ENCODE measurements at places on chromosomes 7 and 10. TPM values are rescaled to one million over a fixed set of nuclear protein-coding genes. Genes with fewer than 3 reads are reported as not detected.

Gene HOXA5
- total RNA-seq, result not detected

Gene CFAP43
- total RNA-seq, result 3.8 TPM

Gene VAX1
- total RNA-seq, result 4.0 TPM

Gene GNGT1
- total RNA-seq, result not detected

Gene SEC61G
- 313 TPM for total RNA-seq

Gene MUC12
- 5.9 TPM for total RNA-seq

DNA sequence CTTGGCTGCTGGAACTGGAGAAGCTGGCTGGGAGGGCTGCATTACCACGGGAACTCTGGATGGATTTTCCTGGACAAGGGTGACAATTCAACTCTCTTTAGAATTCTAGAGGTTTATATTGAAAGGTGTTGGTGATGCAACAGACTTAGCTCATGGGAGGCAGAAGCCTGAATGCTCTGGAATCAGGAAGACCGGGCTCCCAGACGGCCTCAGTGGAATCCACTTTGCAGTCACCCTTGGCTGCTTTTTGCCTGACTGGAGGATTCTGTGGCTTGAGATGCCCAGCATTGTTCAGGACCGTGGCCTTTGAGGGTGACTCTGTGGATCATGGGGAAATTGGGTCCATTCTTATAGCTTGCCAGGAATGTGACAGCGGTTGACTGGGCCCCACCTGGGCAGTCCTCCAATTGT, 32.3 kb downstream of the PYROXD2 start:
- DNase-seq, result no peak

DNA sequence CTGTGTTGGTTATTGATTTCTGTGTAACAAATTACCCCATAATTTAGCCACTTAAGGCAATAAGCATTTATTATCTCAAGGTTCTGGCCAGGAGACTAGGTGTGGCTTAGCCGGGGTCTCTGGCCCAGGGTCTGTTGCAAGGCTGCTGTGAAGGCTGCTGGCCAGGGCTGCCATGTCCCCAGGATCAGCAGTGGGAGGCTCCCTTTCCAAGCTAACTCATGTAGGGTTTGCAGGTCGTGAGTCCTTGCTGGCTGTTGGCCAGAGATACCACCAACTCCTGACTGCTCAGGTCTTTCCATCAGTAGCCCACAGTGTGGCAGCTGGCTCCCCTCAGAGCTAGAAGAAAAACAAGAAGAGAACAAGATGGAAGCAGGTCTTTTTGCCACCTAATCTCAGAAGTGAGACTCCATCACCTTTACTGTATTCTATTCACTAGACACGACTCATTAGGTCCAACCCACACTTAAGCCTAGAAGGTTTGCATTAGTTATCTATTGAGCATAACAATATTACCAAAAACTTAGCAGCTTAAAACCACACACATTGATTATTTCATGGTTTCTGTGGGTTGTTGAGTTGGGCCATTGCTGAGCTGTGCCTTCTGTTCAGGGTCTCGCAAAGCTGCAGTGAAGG, 185.6 kb downstream of the PFKFB3 start:
- DNase-seq, result no peak

DNA sequence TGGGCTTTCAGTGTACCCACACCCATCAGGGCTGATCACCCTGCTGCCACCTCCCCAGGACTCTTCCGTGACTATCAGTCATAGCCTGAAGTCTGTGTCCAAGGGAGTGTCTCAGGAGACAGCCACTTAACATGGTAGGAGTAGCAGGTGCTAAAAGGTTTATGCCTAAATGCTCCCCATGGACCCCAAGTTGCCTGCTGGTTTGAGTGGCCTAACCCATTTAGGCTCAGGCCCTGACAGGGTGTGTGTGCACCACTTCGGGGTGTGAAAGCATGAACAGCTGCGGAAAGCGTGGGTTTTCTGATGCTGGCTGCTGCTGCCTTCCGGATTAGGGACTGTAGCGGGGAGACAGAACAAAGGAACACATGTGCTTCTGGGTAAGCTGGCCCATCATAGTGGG, 93.2 kb upstream of the SAMD8 start:
- DNase-seq, result peak; percentile 50

- no peak for DNase-seq
These were observed 219.0 kb downstream of the TRIL start for GRCh38 chr7:28739128-28739527.

DNA sequence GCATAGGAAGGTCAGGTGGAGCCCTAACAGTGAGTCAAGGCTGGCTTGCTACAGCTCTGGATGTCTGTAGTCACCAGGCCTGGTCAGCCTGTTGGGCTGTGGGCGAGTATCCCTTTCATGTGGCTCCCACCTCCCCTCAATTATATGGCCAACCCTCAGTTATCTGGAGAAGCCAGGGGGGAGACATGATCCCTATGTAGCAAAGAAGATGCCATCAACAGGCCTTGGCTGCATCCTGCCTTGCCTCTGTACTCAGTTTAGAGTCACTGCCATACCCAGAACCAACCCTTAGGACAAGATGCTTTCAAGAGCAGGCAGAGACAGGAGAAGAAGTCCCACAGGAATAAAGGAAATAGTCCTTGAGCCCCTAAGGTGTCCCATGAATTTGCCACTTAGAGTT, 763.9 kb downstream of the GRID1 start:
- DNase-seq, result peak; percentile 17

- DNase-seq, result peak; percentile 78
These were observed 132.6 kb upstream of the ZEB1 start for GRCh38 chr10:31186225-31187000.

DNA sequence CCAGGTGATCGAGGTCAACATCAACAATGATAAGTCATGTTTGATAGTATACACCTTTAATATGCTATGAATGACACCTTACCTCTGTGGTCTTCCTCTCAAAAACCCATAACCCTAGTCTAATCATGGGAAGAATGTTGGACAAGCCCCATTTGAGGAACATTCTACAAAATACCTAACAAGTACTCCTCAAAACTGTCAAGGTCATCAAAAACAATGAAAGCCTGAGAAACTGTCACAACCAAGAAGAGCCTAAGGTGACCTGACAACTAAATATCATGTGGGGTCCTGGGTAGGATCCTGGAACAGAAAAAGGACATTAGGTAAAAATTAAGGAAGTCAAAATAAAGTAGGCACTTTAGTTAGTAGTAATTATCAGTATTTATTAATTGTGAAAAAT, 5.9 kb upstream of the NUDCD3 start:
- DNase-seq, result no peak

Data from endodermal cell (in vitro differentiated cells).